ENCODE measurements at places on chromosomes 2 and 18.

- no peak for DNase-seq
Measured at GRCh38 chr2:129903586-129904425, 75.7 kb upstream of the RAB6C start.

- DNase-seq = no peak
Measured at GRCh38 chr2:109419171-109419756, 194.5 kb downstream of the SEPTIN10 start.

DNA sequence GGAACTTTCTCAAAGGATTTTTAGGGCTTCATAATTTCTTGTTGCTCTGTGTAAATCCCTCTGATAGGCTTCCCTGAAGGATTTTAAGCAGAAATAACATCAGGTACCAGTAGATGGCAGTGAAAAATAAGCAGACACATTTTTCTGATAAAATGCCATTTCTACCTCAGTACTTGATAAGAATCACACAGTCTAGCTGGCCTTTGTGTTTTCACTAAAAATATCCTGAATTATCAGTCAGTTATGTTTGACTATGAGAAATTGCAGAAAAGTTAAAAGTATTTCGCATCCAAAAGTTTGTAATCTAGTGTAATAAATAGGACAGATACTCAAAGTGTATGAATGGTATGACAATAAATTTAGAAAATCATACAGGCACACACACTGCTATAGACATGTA lies 68.7 kb downstream of the DNAJC10 start:
- DNase-seq = no peak

- DNase-seq = no peak
Measured at GRCh38 chr2:135256531-135257260, 204.6 kb downstream of the RAB3GAP1 start.

GRCh38 chr2:97849881-97850528 lies 136.6 kb downstream of the ZAP70 start:
- no peak for DNase-seq

GRCh38 chr2:230901006-230901405 lies 24.0 kb downstream of the GPR55 start:
- no peak for DNase-seq

GRCh38 chr2:17543131-17543660 lies 2.7 kb downstream of the VSNL1 start:
- no peak for DNase-seq

DNA sequence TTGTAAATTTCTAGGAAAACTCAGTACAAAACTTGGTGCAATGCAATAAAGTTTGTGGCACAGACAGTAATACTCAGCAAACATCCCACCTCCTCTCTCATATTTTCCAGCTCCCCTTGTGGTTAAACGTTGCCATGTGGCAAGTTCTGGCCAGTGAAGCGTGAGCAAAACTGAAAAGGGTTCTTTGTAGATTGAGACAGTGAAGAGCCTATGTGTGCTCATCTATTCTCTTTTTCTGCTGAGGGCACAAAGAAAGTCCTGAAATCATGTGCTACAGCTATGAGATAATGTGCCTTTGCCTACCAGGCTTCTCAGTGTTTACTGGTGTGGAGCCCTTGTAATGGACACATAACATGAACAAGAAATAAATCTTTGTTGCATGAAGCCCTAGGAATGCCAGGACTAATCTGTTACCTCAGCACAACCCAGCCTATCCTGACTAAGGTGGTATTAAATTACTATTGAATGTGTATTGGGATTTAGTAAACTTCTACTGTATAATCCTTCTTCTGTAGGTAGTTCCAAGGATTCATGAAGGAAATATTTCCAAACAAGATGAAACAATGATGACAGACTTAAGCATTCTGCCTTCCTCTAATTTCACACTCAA lies 13.0 kb upstream of the TYMS start:
- DNase-seq = no peak

DNA sequence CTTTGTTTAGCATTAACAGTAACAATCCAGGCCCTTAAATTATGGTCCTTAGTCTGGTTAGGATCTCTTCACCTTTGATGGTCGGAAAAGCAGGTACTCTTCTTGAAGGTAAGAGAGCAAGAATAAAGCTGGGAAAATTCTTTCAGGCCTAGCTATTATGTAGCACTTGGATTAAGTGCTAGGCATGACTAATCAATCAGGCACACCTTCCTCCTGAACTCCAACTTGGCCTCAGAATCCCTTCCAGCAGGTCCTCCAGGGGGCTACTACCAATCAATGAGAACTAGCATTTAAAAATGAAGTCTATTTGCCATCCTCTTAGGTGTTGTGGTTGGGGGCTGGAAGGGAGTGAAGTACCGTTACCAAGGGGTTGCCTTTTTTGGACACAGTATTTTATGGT lies 3.7 kb downstream of the SMYD1 start:
- DNase-seq = no peak

DNA sequence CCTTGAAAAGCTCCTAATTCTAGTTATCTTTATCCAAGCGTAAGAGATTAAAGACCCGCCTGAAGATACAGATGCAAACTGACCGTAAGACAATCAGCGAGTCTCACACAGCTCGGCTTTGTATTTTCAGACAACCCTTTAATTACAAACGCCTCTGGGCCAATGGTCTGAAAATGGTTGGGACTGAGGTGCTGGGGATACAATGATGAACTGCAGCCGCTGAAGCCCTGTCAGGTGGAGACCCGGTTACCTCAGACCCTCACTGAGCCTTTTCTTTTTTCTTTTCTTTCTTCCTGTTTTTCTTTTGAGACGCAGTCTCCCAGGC lies 715 bp upstream of the CFAP36 start:
- DNase-seq = no peak

DNA sequence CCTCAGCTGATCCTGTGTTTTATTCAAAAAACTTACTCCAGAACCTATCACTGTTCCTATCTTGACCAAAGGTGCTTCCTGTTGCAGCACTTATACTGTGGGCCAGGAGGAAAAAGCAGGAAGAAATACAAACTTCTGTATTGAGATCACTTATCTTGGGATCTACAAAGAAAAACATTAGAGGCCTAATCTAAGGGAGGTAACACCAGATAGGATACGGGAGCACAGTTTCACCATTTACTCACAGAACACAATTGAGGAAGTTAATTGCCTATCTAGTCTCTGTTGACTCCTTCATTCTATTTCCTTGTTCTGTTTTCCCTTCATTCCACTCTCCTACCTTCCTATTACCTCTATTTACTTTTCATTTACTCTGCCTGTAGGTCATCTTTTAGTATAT lies 287.2 kb upstream of the LINC00305 start:
- no peak for DNase-seq

GRCh38 chr2:59584958-59585357 lies 968.5 kb downstream of the BCL11A start:
- no peak for DNase-seq

- DNase-seq = no peak
Measured at GRCh38 chr18:24086082-24086481, 52.8 kb upstream of the CABYR start.

DNA sequence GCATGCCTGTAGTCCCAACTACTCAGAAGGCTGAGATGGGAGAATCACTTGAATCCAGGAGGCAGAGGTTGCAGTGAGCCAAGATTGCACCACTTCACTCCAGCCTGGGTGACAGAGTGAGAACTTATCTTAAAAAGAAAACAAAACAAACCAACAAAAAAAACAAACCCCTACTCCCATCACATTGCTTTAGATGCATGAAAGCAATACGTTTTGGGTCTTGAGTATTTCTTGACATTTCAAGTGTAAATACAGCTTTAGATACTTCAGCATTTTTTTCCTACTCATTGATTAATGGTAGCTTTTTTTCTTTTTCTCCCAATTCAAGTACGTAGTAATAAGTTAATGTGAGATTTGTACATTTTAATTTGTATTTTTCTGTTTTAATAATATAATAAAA lies 20.3 kb downstream of the RASGRP3 start:
- DNase-seq = no peak

- no peak for DNase-seq
Measured at GRCh38 chr18:31646332-31647126, 37.9 kb downstream of the B4GALT6 start.

DNA sequence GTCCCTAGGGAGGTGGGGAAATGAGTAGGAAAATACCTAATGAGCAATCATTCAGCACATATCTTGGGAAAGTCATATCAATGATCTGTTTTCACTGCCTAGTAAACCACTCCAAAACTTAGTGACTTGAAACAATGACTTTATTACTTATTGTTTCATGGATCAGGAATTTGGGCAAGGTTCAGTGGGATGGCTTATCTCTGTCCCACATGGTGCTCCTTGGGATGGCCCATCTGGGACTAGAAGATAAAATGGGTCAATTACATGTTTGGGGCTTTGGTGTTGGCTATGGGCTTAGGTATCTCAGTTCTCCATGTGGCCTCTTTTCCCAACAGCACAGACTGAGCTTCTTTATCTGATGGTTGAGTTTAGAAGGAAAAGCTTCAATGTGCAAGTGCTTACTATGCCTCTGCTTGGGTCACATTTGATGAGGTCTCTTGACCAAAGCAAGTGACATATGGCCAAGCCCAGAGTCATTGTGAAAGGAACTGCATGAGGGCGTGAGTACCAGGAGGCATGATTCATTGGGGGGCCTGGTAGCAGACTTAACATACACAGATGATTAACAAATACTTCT lies 218.1 kb upstream of the TNP1 start:
- DNase-seq = no peak

GRCh38 chr18:52070291-52070756 lies 269.7 kb upstream of the DCC start:
- DNase-seq = no peak

GRCh38 chr18:45687621-45688020 lies 36.4 kb upstream of the SLC14A1 start:
- DNase-seq = no peak
